ENCODE measurements at places on chromosomes 2 and 18. TPM values are rescaled to one million over a fixed set of nuclear protein-coding genes. Genes with fewer than 3 reads are reported as not detected.

TWIST2 gene
- 23.1 TPM for total RNA-seq

FOXI3 gene
- total RNA-seq, result not detected

ANKRD53 gene
- total RNA-seq, result not detected

YES1 gene
- 220 TPM for total RNA-seq

IGFBP5 gene
- total RNA-seq, result 0.08 TPM

FAM124B gene
- total RNA-seq, result not detected

MYOM1 gene
- total RNA-seq, result 0.04 TPM

ALPP gene
- total RNA-seq, result not detected

GALNT14 gene
- 34.3 TPM for total RNA-seq

UPP2 gene
- not detected for total RNA-seq

IL1F10 gene
- 0.08 TPM for total RNA-seq
